ENCODE measurements at places on chromosomes 5 and 9. TPM values are rescaled to one million over a fixed set of nuclear protein-coding genes. Genes with fewer than 3 reads are reported as not detected.

SPATA31A3 gene
- not detected for total RNA-seq

ANKRD18B gene
- 1.4 TPM for total RNA-seq

FST gene
- total RNA-seq: 45.0 TPM

IL13 gene
- total RNA-seq: not detected

KDM4C gene
- total RNA-seq: 21.7 TPM

CCDC183 gene
- total RNA-seq: 0.37 TPM

GALNT12 gene
- 0.34 TPM for total RNA-seq

SPATA6L gene
- total RNA-seq: 2.7 TPM

TAF1L gene
- under 0.01 TPM for total RNA-seq

CENPH gene
- 3.1 TPM for total RNA-seq

SLC27A6 gene
- not detected for total RNA-seq

BHMT2 gene
- total RNA-seq: 5.4 TPM

FOXD1 gene
- total RNA-seq: 0.17 TPM

NTRK2 gene
- 0.05 TPM for total RNA-seq

ADRA1B gene
- 0.34 TPM for total RNA-seq

GABRA6 gene
- not detected for total RNA-seq

AQP7 gene
- not detected for total RNA-seq

ABLIM3 gene
- total RNA-seq: 41.3 TPM

PCDHB13 gene
- total RNA-seq: 1.4 TPM

PCSK1 gene
- 0.51 TPM for total RNA-seq

All from dermis blood vessel endothelial cell (primary cell).